ENCODE measurements at places on chromosomes 6 and 20. TPM values are rescaled to one million over a fixed set of nuclear protein-coding genes. Genes with fewer than 3 reads are reported as not detected.

DNA sequence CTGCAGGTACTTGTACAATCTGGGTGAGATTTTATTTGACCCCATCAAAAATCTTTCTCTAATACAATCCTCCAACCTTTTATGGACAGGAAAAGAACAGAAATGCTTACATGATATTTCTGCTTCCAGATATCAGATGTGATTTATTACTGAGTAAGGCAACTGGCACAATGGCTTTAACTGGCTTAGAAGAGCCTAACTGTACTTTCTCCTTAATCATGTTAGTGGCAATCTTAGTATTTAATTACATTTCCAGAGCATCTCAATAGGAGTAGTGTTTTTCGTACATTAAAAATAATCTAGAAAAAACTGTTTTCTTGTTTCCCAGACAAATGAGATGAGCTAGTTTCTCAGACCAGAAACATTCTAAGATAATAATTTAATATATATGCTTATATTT is 251.6 kb downstream of the KCNQ5 start:
- DNase-seq: no peak

DNA sequence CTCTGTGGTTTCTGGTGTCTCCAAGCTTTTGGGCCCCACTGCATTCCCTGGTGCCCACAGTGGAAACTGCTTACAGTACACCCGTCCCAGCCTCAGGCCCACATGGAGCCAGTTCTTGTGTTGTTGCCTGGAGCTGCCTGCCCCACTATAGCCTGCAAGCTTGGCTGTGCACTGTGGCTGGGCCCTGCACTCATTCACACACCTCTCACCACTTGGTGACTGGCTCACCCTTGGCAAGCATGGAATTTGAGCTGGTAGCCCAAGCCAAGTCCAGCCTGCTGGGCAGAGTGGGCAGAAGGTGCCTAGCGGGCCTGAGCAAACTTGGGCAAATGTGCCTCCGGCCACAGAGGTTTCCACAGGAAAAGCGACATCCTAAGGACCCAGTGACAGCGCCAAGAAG is 472.3 kb downstream of the MMUT start:
- no peak for DNase-seq

GRCh38 chr6:123712831-123713230 is 76.1 kb upstream of the TRDN start:
- DNase-seq: no peak

- DNase-seq: no peak
Observed at GRCh38 chr20:18886756-18887155, 73.2 kb downstream of the SCP2D1 start.

DNA sequence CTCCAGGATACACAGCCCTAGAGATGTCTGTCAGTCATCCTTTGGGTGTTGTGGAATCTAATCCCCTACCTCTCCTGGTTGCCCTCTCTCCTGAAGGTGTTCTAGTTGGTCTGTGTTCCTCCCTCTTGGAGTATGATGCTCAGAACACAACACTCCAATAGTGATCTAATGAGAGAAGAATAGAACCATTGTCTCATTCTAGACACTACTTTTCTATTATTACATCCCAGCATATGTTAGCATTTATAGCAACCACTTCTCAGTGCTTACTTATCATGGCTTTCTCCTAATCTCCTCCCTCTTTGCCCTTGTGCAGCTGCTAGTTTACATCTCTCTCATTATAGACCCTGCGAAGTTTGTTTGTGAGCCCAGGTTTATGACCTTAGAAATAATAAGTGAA is 109.0 kb downstream of the UNC5CL start:
- no peak for DNase-seq

GRCh38 chr6:90448836-90449235 is 138.0 kb downstream of the MAP3K7 start:
- DNase-seq: no peak

FGD2 gene
- total RNA-seq: not detected

- no peak for DNase-seq
Observed at GRCh38 chr20:24720957-24721356, 228.1 kb upstream of the CST7 start.

DNA sequence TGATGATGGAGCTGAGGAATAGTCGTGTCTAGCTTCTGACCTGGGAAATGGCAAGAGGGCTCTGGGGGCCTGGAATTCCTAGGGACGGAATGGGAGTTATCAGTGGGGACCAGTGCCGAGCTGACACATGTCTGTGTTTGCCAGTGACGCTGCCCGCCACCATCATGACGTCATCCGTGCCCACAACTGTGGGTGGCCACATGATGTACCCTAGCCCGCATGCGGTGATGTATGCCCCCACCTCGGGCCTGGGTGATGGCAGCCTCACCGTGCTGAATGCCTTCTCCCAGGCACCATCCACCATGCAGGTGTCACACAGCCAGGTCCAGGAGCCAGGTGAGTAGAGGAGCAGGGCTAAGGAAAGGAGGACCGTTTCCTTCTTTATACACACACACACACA is 3.8 kb upstream of the CUL9 start:
- no peak for DNase-seq

DNA sequence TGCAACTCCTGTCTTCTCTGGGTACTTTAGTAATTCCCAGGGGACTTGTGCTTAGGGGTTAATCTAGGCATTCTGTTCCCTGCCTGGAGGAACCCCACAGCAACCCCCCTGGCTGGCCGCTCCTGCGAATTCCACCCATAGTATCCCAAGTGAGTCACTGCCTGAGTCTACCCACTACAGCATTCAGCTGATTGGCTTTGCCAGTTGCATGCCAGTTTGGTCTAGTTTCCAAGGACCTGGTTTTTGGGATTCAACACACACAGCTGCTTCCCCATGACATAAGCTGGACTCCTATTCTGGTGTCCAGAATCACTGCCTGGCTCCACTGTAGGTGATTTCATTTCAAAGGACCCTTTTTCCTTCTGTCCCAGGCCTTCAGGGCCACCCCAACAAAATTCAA is 40.3 kb downstream of the PLCG1 start:
- no peak for DNase-seq

- no peak for DNase-seq
Observed at GRCh38 chr6:74914888-74915287, 291.0 kb downstream of the COL12A1 start.

GRCh38 chr20:34112600-34113101 is 608 bp upstream of the EIF2S2 start:
- peak; percentile 25 for DNase-seq

MUC22 gene
- not detected for total RNA-seq

RSPH4A gene
- 2.4 TPM for total RNA-seq

DNA sequence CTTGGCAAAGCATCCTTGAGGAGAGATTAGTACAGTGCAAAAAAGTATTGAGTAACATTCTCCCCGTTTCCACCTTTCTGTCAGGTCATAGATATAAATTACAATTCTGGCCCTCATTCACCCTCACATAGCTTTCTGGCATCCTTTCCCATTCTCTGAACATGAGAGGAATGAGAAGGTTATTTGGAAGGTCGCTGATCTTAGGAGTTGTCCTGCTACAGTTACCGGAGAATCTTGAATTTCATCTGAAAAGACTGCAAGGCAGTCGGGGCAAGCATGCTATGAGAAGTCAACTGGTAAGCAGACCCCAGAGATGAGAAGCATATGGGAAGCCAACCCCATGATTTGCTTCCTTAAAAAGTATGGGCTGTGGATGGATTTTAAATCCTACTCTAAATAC is 166.7 kb upstream of the CENPW start:
- no peak for DNase-seq

BMP2 gene
- 0.84 TPM for total RNA-seq

DNA sequence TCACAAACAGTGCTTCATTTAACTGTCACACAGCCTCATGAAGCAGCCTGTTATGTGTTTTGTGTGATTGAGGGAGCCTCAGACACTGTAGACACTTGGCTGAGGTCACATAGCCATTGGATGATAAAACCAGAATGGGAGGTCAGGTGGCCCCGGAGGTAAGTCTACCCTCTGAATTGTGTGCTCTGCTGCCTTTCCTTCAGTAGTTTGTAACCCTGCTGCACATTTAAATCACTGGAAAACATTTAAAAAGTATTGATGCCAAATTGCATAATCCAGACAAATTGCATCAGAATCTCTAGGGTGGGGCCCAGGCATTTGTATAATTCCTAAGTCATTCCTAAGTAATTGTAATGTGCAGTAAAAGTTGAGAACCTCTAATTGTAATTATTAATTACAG is 85.2 kb upstream of the ECI2 start:
- DNase-seq: no peak

- no peak for DNase-seq
Observed at GRCh38 chr20:24986436-24987015, 6.0 kb downstream of the APMAP start.

- no peak for DNase-seq
Observed at GRCh38 chr6:7730784-7731227, 4.9 kb downstream of the BMP6 start.

- no peak for DNase-seq
Observed at GRCh38 chr6:46138281-46138680, 8.5 kb downstream of the ENPP4 start.

DNA sequence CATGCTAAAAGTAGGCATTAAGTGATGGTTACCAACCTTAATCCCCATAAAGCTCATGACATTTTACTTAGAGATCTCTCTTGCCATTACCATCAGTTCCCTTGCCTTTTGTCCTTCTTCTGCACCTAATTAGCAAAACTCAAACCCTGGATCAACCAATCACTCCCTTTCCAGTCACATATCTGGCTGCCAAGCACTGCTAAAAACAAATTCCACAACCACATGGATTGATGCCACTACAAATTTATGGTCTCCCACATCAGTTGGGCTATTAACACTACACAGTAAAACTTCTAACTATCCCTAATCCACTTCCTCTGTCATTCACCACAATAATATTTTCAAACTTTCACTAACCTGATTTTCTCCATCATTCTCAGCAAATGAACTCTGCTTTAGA is 54.3 kb upstream of the RNF146 start:
- DNase-seq: no peak

WFDC10B gene
- not detected for total RNA-seq

KCNK15 gene
- total RNA-seq: not detected

DNA sequence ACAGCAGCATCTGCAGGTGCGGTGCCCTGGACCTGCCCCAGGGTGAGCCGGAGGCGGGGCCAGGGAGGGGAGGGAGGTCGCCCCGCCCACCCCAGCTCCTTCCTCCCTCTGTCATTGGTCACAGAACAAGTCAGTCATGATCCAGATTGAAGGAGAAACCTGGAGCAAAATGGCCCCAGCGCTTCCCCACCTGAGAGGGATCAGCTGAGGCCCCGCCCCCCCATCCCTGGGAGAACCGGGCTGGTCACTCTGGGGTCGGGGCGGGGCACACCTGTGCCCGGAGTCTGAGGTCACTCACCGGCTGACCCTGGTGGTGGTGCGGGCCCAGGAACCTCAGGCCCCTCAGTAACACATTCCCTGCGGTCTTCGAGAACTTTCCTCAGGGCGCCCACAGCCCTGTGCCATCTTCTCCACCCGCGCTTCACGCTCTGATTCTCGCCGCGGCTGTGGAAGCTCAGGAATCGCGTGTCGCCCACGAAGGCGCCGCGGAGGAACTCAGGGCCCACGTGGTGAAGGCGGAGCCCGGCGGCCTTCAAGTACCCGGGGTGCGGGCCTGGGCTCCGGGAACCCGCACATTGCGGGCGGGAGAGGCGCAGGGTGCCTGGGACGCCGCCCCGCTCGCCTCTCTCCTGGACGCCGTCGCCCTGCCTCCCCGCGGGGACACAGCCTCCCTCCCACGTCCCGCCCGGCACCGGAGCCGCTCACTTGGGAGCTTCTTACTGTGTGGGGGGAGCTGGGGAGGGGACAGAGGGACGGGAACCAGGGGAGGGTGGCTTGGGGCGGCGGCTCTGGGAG is 36.4 kb upstream of the HLA-C start:
- no peak for DNase-seq

- no peak for DNase-seq
Observed at GRCh38 chr6:35674594-35674993, 14.1 kb downstream of the FKBP5 start.

STMND1 gene
- total RNA-seq: not detected

- DNase-seq: no peak
Observed at GRCh38 chr6:21199262-21199661, 394.3 kb upstream of the SOX4 start.

- peak; percentile 14 for DNase-seq
Observed at GRCh38 chr6:151494235-151494935, 568 bp downstream of the CCDC170 start.

- no peak for DNase-seq
Observed at GRCh38 chr6:166058064-166058739, 109.4 kb downstream of the TBXT start.

Data from neural crest cell (in vitro differentiated cells).